ENCODE measurements at places on chromosomes 11 and 22.

DNA sequence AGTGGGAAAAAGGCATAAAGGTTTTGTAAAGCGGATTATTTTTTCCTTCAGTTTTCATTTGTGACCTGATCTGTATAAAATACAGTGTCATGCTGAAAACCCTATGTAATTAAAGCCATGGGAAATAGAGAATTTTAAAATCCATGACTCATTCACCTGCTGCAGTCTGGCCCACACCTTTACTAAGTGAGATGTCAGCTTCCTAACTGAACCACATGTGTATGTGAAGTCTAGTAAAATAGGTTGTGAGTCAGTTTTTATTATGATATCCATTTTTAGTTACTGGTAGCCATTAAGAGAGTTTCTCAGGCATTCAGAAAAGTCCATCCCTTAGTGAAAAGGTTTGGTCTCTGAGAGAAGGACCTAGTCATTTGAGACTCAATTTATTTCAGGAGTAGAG is 60.9 kb downstream of the TRIM44 start:
- DNase-seq, result no peak

DNA sequence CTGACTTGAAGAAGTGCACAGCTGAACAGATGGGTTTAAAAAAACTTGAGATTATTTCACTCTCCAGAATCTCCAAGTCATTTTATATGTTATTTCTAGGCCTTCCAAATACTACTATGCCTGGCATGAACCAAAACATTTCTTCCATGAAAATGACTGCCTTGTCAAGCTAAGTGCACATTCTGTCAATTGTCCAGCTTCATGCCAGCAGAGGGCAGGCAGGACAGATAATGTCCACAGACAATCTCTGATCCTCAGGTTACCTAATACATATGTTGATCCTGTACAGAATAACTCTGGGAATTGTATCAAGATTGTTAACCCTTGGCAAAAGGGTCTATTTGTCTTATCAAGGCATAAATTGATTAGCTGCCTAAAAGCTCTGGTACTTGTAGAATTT is 229.5 kb downstream of the AASDHPPT start:
- no peak for DNase-seq

- DNase-seq, result no peak
These were observed 11.4 kb upstream of the HPX start for GRCh38 chr11:6452219-6452618.

- DNase-seq, result no peak
These were observed 11.6 kb downstream of the MISFA start for GRCh38 chr11:18611196-18611595.

GRCh38 chr11:58626934-58627483 is 4.5 kb downstream of the CNTF start:
- DNase-seq, result no peak

DNA sequence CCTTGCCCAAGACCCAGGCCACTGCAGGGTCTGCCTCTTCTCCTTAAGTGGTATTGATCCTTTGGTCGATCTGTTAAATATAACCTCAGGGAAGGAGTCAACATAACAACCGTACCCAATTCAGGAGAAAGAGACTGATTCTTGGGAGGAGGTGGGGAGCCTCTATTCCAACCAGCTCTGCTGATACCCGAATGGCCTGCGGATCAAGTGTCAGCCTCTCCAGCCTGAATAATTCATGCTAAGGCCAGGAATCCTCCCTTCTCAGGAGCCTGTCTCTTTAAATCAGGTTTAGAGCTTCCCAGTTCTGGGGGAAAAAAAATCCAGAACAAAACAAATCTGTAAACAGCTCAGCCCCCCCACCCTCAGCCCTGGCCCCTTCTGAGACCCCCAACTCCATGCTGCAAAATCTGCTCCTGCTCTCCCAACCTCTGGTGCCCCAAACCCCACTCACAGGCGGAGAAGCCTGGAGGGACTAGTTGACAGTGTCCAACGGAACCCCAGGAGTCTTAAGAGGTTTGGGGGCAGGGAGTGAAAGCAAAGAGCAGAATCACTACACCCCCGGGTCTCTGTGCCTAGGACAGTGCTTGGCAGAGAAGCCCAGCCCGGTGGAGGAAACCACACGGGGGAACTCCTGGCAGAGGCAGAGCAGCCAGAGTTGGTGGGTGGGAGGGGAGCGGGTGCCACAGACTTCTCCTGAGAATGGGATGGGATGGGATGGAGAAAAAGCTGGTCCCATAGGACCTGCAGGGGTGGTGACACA is 863 bp upstream of the TPBGL start:
- no peak for DNase-seq

DNA sequence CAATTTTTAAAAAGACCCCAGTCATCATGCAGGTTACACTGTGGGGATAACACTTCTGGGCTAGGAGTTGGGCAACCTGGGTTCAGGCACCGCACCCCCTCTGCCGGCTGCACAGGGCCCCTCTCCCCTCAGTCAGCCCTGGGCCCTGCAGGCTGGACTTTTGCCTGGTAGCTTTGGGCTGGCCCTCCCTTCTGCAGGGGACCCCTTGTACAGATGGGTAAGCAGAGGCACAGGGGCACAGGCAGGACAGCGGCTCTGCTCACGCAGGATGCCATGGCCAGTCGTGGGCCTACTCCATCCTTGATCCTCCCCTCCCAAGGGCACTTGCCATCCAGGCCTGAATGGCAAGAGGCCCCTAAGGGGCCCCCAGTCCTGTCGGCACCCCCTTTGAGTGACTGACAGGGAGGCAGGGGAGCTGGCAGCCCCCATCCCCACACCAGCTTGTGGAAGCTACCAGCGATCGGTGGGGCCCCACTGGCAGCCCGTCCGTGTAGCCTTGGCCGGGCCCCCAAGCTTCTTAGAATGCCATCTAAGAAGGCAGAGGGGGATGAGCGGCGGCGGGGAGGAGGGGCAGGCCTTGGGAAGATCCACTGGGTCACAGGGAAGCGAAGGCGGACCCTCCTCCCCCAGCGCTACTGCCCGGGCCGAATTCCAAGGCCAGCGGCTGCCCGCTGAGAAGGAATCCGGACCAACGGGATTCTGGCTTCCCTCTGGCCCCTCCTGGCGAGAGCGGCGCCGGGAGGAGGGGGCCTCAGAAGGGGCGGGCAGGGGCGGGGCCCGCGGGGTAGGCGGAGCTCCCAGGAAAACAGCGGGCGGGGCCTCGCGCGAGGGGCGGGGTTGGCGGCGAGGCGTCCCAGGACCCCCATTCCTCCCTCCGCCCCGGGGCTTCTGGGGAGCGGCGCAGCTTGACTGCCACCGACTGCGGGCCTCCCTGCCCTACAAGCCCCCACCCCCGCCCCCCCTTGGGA is 6.8 kb upstream of the CHKA start:
- DNase-seq, result peak; percentile 87

GRCh38 chr22:50551160-50551752 is 5.6 kb downstream of the KLHDC7B start:
- DNase-seq, result no peak

DNA sequence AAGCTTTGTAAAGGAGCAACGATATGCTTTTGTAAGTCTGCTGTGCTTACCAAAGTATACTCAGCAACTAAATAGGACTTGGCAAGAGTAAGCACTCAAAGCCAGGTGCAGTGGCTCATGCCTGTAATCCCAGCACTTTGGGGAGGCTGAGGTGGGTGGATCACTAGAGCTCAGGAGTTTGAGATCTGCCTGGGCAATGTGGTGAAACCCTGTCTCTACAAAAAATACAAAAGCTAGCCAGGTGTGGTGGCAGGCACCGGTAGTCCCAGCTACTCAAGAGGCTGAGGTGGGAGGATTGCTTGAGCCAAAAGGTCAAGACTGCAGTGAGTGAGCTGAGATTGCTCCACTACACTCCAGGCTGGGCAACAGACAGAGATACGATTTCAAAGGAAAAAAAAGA is 67.5 kb downstream of the PAK1 start:
- no peak for DNase-seq

Data from right hindlimb (tissue), 1 donor.